ENCODE measurements at places on chromosomes 7 and 10. TPM values are rescaled to one million over a fixed set of nuclear protein-coding genes. Genes with fewer than 3 reads are reported as not detected.
A peak's percentile ranks its signal among the peaks of the same experiment; 100 is the strongest.

SLC39A12 gene
- total RNA-seq: 0.41 TPM

CFAP58 gene
- 1.1 TPM for total RNA-seq

PTF1A gene
- total RNA-seq: not detected

DNA sequence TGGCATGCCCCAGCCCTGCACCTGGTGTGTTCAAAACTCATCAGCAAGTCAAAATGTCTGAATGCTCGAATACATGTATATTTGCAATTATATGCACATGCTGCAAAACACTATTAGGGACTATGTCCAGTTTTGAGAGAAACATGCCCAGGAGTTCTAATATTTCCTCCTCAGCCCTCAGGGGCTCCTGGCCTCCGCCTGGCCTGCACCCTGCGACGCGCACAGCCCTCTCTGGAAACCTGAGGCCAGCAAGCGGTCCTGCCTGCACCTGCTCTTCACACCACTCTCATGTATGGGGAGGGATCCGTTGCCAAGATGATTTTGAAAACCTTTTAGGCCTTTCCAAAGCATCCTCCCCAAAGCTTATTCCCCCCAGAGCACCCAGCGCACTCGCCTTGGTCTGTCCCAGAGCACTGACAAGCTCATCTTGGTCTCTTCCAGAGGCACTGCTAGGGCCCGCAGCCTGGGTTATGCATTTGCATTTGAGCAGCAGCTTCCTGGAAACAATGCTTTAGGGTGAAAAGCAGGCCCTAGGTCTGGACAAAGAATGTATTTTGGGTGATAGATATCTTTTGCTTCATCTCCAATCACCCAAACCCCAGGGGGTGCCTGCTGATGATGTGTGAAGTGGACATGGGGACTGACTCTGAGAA lies 22.6 kb upstream of the CNPY1 start:
- no peak for DNase-seq
- H3K4me1 ChIP-seq: no peaks in the 10 kb centered on the region
- H3K4me3 ChIP-seq: no peak overlapping the region

DNA sequence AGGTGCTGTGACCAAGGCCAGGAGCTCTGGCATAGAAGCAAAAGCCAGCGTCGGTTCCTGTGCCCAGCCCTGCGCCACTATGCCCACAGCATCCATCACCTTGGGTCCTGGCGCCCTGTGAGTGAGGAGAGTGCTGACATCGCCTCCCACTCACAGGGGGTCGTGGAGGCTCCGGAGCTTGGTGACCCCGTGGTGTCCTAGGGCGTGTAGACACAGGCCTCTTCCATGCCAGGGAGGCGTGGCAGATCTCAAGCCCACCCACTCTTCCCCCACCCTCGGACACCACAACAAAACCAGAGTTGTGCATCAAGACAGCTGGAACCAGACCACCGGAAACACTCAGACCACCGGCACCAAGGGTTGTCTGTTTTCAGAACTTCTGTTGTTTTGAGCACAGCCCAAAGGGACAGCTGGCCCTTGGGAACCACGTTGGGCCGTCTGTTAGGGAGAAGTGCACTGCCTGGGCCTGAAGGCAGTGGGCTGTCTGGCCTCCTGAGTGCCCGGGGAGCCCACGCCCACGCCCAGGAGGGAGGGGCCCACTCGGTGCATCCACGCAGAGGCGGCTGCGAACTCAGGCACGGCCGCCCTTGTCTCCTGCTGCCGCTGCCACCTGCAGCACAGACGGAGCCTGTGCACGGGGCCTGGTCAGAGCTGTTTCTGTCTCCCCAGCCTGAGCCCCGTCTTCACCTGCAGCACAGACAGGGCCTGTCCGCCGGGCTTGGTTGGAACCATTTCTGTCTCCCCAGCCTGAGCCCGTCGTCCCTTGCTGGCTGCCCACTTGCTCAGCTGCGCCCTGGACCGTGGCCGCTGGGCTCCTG lies 106.3 kb downstream of the INPP5A start:
- no peaks in the 10 kb centered on the region for H3K4me1 ChIP-seq
- H3K4me3 ChIP-seq: no peak overlapping the region
- DNase-seq: peak; percentile 39
- no peaks in the 10 kb centered on the region for H3K27me3 ChIP-seq
- no peaks in the 10 kb centered on the region for H3K36me3 ChIP-seq
